ENCODE measurements at places on chromosomes 13 and 19. TPM values are rescaled to one million over a fixed set of nuclear protein-coding genes. Genes with fewer than 3 reads are reported as not detected.

Gene DNAJB1
- 127 TPM for total RNA-seq

Gene OR10H4
- total RNA-seq, result not detected

Gene PROZ
- total RNA-seq, result not detected

Gene RASGRP4
- 0.90 TPM for total RNA-seq

- no peak for DNase-seq
Measured at GRCh38 chr13:26557051-26557392, 461 bp upstream of the WASF3 start.

Gene SRRM5
- total RNA-seq, result 0.42 TPM

Data from colonic mucosa (tissue), 4 donors.